Lung (tissue), 17 donors: ENCODE measurements at places on chromosomes 2 and 18. TPM values are rescaled to one million over a fixed set of nuclear protein-coding genes. Genes with fewer than 3 reads are reported as not detected.

- no peak overlapping the region for H3K4me3 ChIP-seq
- H3K27ac ChIP-seq: no peak overlapping the region
- DNase-seq: no peak
- H3K36me3 ChIP-seq: peaks cover 7% of the 10 kb centered on the region
Observed at GRCh38 chr2:237998530-237998929, 31.7 kb downstream of the UBE2F start.

ZNF521 gene
- 48.8 TPM for total RNA-seq

GRCh38 chr2:162012565-162013058 is 61.4 kb downstream of the DPP4 start:
- peaks cover 9% of the 10 kb centered on the region for H3K4me1 ChIP-seq
- no peak overlapping the region for H3K4me3 ChIP-seq
- DNase-seq: no peak
- no peaks in the 10 kb centered on the region for H3K36me3 ChIP-seq
- H3K27me3 ChIP-seq: no peaks in the 10 kb centered on the region

TUBA3E gene
- not detected for total RNA-seq

GRCh38 chr18:21955757-21956652 is 213.4 kb upstream of the GATA6 start:
- no peaks in the 10 kb centered on the region for H3K27me3 ChIP-seq
- H3K36me3 ChIP-seq: no peaks in the 10 kb centered on the region
- H3K4me1 ChIP-seq: no peaks in the 10 kb centered on the region
- H3K4me3 ChIP-seq: no peak overlapping the region
- peak; percentile 73 for DNase-seq

DNA sequence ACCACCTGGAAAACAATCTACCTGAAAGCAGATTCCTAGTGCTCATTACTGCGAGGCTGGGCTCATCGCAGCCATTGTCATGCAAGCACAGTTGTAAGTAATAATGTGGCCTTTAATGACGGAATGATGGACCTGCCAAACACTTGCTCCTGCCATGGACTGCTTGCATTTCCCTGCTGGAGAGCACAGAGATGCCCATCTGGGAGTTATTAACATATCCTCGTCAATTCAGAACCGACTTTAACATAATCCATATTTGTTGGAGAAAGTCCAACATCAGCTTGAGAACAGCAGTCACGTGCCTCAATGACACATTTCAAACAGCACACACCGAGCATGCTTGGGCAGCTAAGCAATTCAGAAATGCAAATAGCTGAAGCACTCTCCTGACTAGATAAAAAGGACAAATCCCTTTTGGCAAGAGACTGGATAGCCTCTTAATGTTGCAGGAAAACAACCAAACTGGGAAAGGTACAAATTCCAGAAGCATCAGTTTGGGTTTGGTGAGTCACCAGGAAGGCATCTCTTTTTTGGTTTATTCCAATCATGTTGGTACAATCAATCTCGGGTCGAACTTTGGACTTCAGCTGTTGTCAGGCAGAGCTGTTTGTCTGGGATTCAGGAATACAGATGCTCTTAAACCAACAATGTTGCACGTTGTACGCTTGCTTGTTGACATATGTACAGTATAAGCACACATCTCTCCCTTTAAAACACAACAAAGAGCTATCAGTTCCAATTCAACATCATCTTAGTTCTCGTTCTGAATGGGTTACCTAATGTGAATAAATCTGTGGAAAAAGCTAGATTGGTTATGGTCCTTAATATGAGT is 395.8 kb downstream of the LNPK start:
- peak; percentile 81 for DNase-seq
- no peak overlapping the region for H3K27ac ChIP-seq
- no peaks in the 10 kb centered on the region for H3K4me1 ChIP-seq
- no peak overlapping the region for H3K4me3 ChIP-seq
- H3K27me3 ChIP-seq: no peaks in the 10 kb centered on the region

- DNase-seq: no peak
- H3K36me3 ChIP-seq: no peaks in the 10 kb centered on the region
- H3K4me3 ChIP-seq: no peak overlapping the region
- H3K4me1 ChIP-seq: no peaks in the 10 kb centered on the region
- no peak overlapping the region for H3K27ac ChIP-seq
Observed at GRCh38 chr2:121063471-121063870, 221.5 kb downstream of the TFCP2L1 start.

SERPINB4 gene
- 0.34 TPM for total RNA-seq

GRCh38 chr18:8751692-8752091 is 46.3 kb downstream of the MTCL1 start:
- no peaks in the 10 kb centered on the region for H3K4me1 ChIP-seq
- H3K36me3 ChIP-seq: no peaks in the 10 kb centered on the region
- H3K4me3 ChIP-seq: no peak overlapping the region
- H3K27ac ChIP-seq: no peak overlapping the region
- no peaks in the 10 kb centered on the region for H3K27me3 ChIP-seq

GYPC gene
- total RNA-seq: 61.4 TPM
